ENCODE measurements at places on chromosomes 3 and 15.
A peak's percentile ranks its signal among the peaks of the same experiment; 100 is the strongest.

DNA sequence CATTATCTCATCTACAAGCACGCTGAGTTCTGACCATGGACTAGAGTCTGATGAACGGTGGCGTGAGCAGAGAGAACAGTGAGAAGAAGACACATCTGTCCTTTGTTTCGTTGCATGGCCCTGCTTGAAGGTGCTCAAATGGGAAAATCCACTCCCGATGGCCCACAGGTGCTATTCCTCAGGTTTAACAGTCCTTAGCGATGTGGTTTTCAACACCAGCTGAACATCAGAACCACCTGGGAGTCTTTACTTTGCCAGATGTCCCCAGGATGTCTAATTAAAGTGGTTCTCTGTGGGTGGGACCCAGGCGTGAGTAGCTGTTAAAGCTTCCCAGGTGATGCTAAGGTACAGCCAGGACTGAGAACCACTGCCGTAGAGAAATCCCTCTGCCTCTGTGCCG is 13.0 kb downstream of the ADAMTS17 start:
- DNase-seq: no peak

DNA sequence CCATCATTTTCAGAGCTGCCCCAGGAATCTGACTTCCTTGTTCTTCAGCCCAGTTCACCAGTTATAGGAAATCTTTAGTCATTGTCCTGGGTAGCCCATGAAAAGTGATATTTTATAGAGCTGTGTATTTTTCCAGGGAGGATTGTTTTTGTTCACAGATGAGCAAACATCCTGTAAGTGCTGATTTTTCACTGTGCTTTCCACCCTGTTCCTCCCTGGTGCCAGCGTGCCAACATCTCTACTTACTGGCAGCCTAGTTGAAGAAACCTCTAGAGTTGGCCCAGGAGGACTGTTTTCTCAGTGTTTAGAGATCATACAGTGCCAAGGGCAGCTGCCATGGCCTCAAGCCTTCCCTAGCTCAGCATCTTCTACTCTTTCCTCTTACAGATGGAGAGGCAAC is 41.3 kb downstream of the ST6GAL1 start:
- DNase-seq: no peak

DNA sequence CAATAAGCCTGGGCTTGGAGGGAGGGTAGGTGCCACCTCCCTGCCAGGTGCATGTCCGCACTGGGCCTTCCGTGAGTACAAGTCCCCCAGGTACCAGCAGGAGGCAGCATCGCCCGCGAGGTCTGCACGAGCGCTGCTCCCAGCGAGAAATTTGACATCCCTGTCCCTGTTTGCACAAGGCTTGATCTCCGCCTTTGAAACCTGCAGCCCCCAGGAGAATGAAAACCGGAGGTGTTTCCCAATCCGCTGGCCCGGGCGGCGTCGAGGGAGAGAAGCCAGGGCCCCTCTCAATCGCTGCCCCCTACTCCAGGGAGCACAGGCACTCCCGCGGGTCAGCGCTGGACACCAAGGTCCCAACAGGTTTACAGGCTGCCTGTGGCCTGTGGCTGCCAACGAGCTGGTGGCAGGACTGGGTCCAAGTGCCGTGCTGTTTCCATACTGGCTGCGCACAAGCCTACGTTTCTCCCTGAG is 961 bp downstream of the HAPLN3 start:
- peak; percentile 78 for DNase-seq

GRCh38 chr3:23859012-23859743 is 53.4 kb downstream of the UBE2E1 start:
- no peak for DNase-seq

DNA sequence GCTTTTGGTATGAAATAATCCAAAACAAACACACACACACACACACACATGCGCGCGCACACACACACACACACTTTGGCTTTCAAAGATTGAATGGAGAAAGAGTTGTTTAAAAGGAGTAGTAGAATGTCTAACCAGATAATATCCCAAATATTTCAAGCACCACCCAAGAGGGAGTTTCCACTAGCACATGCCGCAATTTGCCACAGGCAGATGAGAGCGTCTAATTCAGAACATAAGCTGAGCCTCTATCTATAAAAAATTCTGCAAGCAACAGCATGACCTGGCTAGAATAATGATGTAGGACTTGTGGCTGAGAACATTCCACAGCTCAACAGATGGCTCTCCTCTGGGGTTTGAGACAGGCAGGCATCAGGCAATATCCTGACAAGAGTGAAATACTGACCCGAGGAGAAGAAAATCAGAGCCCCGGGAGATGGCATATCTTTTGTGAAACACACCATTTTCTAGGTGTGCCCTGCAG is 302.5 kb upstream of the GADL1 start:
- DNase-seq: no peak

- DNase-seq: no peak
These were observed 98.1 kb downstream of the ZPLD1 start for GRCh38 chr3:102532901-102533300.

DNA sequence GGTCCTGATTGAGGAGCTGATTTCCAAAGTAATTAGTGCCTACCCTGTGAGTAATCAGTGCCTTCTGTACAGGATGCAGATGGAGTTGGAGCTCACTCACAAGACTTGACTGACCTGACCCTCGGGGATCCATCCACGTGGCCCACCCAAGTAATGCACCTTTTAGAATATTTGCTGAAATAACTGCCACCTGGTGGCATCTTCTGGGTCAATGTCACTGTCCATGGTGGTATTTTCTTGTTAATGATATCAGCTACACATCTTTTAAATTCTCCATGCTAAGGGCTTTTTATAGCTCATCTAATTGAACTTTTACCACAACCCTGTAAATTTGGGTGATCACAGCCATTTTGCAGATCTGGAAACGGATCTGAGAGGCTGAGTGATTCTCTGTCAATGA is 74.3 kb upstream of the ANKRD34C start:
- DNase-seq: no peak

- DNase-seq: no peak
These were observed 517.2 kb downstream of the FOXP1 start for GRCh38 chr3:71066356-71066755.

DNA sequence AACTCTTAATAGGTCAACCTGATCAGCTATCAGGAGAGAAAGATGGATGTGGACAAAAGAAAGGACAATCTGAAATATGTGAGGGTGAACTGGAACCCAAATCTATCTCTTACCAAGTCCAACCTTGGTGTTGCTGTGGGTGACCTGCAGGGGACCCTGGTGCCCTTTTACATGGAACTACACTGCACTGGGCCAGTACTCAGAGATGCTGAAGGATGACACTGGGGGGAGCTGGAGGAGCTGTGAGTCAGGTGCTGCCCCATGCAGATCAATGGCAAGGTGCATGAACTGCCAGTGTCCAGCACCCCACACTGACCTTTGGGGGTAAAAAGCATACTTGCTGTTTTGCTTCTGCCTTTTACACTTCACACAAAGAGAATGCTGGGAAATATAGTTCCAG is 55.6 kb upstream of the TBC1D5 start:
- no peak for DNase-seq

- no peak for DNase-seq
These were observed 2.5 kb upstream of the CHD2 start for GRCh38 chr15:92897620-92898019.

- DNase-seq: no peak
These were observed 44.6 kb downstream of the P3H2 start for GRCh38 chr3:190076136-190076535.

DNA sequence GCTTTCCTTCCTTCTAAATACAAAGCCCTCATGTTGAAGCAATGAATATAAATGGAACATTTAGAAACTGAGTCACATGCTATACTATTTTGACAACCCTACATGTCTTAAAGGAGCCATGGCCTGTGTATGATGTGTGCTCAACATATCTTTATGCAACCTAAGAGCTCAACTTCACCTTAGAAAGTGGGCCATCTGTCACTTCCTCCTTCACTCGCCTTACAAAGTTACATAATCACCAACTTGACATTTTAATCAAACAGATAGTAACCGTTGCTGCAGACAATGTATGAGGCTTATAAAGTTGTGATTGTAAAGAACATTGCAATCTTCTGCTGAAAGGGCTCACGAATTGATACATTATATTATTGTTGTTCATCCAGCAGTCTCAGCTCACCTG is 163.6 kb downstream of the SERPINI1 start:
- no peak for DNase-seq

- DNase-seq: no peak
These were observed 56.4 kb upstream of the ARRDC4 start for GRCh38 chr15:97903971-97904572.

DNA sequence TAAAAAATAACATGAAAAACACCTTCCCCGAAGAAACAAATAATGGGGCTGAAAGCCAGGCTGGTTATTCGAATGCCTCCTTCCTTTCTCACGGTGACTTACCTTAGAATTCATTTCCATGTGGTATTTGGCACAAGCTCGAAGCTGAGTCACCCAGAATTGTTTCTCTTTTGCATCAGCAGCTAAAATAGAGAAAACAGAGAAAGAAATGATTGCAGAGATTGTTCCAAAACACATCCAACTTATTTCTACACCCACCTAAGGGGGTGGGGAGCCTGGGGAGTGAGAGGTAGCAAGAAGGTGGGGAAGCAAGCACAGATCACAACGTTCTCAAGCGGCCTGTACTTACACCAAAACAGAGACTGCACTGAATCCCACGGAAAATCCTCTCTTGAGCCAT is 104.7 kb downstream of the OSBPL10 start:
- no peak for DNase-seq

GRCh38 chr3:28103861-28104260 is 137.6 kb upstream of the CMC1 start:
- no peak for DNase-seq

DNA sequence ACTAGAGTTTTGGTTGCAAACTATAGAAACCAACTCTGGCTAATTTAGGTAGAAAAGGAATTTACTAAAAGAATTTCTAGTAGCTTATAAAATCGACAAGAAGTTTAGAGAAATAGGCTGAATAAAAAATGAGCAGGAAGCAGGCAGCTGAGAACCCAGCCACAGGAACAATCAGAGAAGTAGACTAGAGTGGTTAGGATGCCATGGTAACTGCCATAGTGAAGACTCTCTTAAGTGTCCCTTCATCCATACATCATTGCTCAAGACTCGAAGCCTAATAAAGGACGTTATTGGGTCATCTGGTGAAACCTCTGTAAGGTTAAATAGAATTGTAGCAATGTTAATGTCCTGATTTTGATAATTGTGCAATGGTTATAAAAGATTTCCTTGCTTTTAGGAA is 13.8 kb downstream of the AVEN start:
- DNase-seq: no peak

Measured in stimulated activated CD4-positive, alpha-beta T cell treated with anti-CD3 and anti-CD28 coated beads, Interleukin-15, amount 100 ng/mL, for 1 hour (primary cell).